ENCODE measurements at places on chromosomes 3 and 15.

GRCh38 chr3:38566215-38566528 lies 70.0 kb downstream of the EXOG start:
- peak; percentile 17 for DNase-seq

DNA sequence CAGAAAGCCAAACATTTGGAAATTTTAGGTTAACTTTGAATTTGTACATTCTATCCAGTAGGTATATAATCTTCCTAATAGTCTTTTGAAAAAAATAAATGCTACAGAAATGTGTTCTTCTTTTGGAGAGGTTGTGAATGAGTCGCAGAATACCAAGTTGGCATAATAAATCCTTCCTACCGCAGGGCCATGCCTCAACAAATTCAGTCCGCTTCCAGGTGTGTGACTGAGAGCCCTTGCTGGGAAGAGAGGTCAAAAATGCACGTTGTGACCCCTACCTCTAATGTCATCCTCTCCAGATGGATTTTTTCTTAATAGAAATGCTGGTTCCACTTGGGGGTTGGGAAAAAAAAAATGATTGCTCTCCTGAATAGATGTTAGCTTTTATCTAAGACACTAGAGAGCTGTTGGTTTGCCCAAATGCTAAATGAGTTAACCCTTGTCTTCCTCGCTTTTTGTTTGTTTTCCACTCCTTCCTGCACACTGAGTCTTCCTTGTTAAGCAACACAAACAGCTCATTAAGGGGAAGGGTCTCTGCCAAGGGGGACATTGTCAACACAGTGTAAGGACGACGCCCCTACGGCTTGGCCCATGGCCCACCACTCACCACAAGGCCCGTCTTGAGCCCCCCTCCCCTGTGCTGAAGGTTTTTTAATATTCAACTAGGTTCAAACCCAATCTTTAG lies 33.9 kb downstream of the RLBP1 start:
- DNase-seq: no peak

DNA sequence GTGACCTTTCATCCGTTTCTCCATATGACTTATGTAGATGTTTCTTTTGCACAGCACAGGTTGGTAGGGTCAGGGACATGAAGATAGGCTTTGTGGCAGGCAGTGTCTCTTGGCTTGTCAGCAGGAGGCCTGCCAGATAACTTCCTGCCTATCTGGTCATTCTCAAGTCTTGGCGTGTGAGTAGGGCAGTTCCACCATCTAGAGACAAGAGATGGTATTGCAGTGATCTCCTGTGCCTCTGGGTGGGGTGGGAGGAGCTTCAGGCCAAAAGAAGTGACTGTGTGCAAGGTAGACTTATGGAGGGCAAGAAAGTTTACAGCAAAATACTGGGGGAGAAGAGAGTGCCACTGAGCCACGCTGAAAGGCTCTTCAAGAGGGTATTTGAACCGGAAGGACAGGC lies 11.0 kb downstream of the TEX264 start:
- peak; percentile 68 for DNase-seq

DNA sequence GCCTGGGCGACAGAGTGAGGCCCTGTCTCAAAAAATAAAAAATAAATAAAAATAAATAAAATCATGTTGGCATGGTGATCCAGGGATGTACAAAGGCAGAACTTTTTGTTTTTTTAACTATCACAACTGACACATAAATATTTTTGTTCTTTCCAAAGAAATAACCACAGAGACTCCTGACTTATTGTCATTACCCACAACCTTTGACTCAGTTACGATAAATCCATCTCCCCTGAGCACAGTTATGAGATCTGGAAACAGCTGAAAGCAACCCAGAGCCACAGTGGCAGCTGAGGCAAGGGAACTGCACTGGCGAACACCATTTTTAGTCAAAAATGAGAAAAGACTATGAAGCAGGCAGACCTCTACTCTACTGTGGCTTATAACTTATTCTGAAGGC lies 24.0 kb downstream of the OSBPL10 start:
- no peak for DNase-seq
